CD4-positive, alpha-beta T cell treated with Interleukin-1 beta for 1 hour (primary cell): ENCODE measurements at places on chromosomes 12 and 14.
A peak's percentile ranks its signal among the peaks of the same experiment; 100 is the strongest.

GRCh38 chr14:73627151-73627558, 14.8 kb downstream of the ACOT6 start:
- DNase-seq, result no peak

DNA sequence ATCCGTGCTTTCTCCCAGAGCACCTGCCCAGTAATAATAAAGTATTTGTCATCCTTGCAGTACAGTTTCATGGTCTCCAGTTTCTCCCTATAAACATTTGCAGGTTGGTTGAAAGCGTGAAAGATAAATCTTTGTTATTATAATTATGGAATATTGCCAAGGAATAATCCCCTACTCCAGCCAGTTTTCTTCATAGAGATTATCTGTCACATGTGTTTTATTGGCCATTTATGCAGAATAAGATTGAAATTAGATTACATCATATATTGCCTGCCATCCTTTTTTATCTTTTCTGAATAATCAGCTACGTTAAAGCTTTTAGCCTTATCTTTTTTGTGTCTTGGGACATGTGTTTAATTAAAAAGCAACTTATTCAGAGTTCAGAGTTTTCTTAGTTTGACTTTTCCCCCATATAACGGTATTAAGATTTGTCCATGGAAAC, 168.0 kb downstream of the KICS2 start:
- DNase-seq, result no peak

DNA sequence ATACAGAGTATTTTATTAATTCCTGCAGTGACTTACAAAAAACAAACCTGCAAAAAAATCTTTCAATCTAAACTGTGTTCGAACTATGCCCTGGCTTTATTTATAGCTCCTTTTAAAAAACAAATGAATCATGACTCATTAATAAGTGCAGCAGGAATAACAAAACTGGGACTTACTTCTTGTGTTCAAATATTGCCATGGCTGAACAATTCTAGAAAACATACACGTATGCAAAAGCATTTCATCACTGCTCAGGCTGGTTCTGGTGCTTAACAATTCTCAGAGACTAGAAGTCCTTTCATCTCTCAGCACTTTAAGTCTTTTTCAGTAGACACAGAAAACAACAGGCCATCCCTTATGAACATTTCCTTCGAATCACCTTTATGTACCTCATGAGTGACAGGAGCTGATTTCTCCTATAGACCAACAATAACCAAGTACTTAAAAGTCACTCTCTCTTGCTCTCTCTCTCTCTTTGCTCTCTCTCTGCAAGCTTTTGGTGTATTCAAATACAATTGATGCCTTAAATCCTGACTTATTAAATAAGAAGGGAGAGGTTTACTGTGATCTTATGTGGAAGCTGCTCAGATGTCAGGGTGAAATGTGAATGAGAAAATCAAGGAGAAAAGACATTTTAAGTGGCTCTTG, 268.8 kb downstream of the TTC8 start:
- no peak for DNase-seq

DNA sequence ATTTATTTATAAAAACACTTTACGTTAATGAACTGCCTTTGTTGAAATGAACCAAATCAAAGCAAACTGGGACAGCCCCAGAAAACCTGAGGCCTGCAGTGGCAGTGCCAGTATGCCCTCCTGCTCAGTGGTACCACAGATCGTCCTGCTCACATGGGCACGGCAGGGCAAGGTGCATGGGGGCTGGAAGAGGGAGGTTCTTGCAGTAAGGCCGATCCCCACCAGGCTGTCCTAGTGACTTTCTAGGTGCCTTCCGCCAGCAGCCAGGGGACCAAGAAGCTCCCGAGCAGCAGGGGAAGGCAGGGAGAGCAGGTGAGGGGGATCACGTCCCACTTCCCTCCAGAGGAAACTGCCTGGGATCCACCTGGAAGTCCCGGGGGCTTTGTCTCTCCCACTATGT, 63.9 kb downstream of the TESC start:
- DNase-seq, result no peak

- DNase-seq, result no peak
Observed at GRCh38 chr14:60506010-60506409, 2.9 kb upstream of the SIX6 start.

GRCh38 chr12:42698213-42698612, 108.7 kb upstream of the PRICKLE1 start:
- no peak for DNase-seq

- DNase-seq, result no peak
Observed at GRCh38 chr12:52370926-52371608, 3.8 kb upstream of the KRT85 start.

- DNase-seq, result no peak
Observed at GRCh38 chr12:58233886-58234285, 292.5 kb downstream of the ATP23 start.

- no peak for DNase-seq
Observed at GRCh38 chr12:92696216-92696615, 6.6 kb upstream of the PLEKHG7 start.

DNA sequence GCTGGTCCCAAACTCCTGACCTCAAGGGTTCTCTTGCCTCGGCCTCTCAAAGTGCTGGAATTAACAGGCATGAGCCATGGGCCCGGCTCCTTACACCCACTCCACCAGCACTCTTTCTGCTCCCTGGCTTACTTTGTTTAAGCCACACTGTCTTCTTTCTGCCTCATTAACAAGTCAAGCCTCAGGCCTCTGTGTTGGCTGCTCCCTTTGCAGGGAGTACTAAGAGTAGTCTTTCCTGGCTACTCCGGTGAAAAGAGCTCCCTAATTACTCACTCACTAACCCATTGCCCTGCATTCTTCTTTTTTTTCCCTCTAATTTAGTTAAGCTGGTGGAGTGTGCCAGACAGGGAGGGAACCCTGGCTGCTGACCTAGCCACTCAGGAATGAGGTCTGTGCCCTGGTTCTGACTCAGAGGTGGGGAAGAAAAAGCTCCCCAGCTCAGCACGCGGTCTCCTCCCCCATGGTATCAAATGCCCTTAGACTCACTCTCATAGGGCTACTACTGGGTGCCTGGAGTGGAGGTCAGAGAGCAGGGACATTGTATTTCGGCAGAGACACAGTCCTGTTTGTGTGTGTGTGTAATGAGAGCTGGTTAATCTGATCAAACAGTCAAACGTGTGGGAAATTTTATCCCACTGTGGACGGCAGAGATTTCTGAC, 19.8 kb downstream of the GALNT6 start:
- no peak for DNase-seq

- DNase-seq, result no peak
Observed at GRCh38 chr12:110287986-110288385, 6.9 kb downstream of the ATP2A2 start.

DNA sequence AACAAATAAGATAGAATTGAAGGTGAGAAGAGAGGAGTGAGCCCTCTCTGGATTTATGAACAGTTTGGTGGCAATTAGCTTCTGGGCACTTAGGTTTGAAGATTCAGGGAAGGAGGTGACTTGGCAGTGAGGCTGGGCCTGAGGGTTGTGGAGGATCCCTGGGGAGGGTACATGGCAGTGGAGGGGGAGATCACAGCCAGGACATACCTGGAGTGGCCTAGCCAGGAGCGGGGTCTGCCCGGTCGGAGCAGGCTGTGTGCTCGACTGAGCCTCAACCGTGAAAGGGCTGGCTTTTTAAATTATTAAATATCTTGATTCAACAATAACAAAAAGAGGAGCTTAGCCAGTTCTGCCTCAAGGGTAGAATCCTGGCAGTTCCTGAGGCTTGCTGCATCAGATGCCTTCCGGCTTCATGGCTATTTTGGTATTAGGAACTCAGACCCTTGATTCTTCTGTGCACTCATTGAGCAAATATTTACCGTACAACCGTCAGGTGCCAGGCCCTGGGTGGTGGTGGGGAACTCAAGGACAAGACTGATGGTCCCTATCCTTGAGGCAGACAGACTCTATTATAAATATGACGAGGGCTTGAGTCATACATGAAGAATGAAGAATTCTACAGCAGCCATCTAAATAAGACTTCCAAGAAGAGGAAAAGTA, 73.4 kb downstream of the SPTB start:
- DNase-seq, result no peak

DNA sequence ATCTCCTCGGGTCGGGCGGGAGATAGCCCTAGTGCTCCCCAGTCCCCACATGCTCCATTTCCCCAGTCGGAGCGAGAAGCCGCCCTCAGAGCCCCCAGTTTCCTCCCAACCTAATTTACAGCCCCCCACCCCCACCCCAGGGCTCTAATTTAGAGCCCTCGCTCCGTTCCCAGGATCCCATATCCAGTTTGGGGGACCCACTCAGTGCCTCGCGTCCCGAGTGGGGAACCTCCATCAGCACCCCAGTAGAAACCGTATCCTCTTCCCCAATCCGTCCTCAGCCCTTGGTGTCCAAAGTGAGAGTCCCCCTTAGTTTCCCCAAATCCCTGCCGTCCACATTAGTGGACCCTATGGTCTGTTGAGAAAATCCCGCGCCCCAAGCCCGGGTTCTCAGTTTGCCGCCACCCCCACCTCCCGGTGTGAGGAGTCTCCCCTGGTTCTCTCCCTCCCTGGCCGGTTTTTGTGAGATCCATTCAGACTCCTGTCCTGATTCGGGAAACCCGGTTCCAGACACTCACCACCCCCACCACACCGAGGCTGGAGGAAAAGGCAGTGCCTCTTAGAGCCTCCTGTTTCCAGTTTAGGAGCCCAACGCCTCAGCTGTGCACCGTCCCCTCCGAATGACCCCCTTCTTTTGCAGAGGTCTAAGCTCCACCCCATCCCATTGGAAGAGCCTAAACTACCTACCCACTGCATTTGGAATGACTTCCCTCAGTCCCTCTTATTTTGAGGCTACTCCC, 809 bp upstream of the MSI1 start:
- DNase-seq, result no peak

DNA sequence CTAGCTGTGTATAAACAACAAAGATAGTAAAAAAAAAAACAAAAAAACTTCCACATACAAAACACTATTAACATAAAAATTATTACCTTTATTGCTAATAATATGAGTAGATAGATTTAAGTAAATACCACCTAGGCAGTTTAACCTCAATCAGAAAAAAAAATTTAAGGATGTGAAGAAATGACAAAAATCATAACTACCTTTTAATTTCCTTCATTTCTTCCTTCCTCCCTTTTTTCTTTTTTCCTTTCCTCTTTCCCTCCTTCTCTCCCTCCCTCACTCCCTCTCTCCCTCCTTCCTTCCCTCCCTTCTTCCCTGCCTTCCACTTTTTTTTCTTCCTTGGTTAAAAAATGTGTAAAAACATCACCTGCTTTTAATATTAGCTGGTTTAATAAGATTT, 81.7 kb downstream of the SOX5 start:
- DNase-seq, result no peak

- DNase-seq, result no peak
Observed at GRCh38 chr12:108337235-108338223, 1.6 kb downstream of the CMKLR1 start.

GRCh38 chr12:88179436-88180014, 37.4 kb downstream of the TMTC3 start:
- no peak for DNase-seq

GRCh38 chr14:41016213-41016612, 590.5 kb upstream of the LRFN5 start:
- DNase-seq, result no peak

DNA sequence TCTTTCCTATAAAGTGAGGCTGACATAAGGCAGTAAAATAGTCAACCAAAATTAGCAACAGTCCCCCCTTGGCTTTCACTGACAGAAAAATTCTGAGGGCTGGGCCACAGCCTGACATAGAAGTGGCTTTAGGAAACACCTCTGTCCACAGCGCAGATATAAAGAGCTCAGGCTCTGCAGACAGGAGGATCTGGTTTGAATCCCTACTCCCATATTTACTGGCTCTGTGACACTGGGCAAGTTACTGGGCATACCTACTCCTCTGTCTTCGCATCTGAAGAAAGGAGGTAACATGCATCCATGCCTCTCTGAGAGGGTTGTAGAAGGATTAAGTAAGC, 95.3 kb downstream of the STXBP6 start:
- DNase-seq, result no peak

GRCh38 chr12:117282490-117282889, 78.9 kb downstream of the NOS1 start:
- no peak for DNase-seq

- peak; percentile 29 for DNase-seq
Observed at GRCh38 chr14:50792051-50792477, 38.9 kb downstream of the NIN start.

DNA sequence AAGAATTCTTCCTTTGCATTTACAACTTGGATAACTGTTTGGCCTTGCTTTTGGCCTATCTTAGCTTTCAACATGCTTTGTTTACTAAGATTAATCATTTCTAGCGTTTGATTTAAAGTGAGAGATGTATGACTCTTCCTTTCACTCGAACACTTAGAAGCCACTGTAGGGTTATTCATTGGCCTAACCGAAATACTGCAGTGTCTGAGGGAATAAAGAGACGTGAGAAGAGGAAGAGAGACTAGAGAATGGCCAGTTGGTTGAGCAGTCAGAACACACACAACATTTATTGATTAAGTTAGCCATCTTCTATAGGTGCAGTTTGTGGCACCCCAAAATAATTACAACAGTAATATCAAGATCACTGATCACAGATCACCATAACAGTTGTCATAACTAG, 62.3 kb upstream of the CCDC175 start:
- DNase-seq, result no peak

DNA sequence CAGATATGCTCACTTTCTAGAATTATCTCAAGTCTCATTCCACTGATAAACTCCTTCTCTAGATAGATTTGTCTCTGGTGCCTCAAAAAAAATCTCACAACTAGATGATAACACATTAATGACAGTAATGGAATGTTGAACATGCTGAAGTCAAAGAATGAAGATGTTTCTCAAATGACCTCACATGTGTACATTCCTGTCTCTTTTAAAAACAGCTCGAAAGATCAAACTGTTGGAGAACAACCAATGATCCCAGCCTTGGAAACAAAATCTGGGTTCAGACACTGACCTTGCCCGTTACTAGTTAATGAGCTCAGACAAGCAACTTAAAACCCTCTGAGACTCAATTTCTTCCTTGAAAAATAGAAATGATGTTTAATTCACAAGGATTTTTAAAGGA, 44.7 kb upstream of the KCNJ8 start:
- no peak for DNase-seq

DNA sequence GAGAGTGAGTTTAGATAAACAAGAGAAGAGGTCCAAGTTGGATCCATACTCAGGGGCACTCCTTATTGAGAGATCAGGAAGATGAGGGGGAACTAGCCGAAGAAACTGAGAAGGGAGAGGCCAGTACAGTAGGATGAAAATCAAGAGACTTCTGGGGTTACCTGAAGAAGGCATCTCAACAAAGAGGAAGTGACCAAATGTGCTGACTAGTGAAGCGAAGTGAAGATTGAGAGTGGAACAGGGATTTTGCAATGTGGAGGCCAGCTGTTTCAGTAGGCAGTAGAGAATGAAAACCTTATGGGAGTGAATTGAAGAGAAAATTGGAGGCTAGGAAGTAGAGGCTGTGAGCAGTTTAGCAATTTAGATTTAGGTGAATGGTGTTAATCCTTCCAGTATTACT, 153.0 kb downstream of the SYNE2 start:
- DNase-seq, result no peak
